ENCODE measurements at places on chromosomes 5 and 9.
A peak's percentile ranks its signal among the peaks of the same experiment; 100 is the strongest.

DNA sequence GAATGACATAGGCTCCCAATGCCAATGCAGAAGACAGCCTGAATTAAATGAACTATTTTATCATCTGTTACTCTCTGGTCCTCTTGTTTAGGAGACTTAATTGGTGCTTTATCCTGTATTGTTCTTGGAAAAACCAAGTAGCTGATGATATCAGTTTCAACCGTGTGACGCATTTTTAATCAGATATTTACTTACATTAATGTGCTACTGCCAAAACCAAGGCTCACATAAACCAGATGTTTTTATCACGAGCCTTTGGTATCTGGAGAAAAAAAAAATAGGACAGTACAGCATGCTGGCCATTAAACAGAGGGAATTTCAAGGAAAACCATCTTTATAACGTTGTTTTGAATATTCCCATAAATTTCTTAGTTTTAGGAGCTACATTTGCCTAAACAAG is 90.1 kb downstream of the ICE1 start:
- no peak for ATAC-seq

DNA sequence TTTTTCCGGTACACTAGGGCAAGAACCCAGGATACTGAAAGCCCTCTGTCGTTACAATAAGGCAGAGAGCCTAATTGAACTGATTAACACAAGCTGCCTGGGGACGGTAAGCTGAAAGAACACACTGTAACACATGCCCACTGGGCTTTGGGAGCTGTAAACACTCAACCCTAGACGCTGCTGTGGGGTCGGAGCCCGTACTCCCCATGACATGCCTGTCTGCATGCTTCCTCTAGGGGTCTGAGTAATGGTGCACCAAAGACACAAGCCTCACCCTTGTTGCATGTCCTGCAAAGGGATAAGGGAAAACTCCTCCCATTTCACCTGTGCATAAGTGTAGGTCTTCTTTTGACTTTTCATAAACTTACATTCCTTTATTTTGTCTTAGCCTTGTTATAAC is 194.0 kb downstream of the FBXL7 start:
- ATAC-seq, result no peak

- no peak for ATAC-seq
These were observed 27.4 kb downstream of the RCL1 start for GRCh38 chr9:4820168-4820567.

DNA sequence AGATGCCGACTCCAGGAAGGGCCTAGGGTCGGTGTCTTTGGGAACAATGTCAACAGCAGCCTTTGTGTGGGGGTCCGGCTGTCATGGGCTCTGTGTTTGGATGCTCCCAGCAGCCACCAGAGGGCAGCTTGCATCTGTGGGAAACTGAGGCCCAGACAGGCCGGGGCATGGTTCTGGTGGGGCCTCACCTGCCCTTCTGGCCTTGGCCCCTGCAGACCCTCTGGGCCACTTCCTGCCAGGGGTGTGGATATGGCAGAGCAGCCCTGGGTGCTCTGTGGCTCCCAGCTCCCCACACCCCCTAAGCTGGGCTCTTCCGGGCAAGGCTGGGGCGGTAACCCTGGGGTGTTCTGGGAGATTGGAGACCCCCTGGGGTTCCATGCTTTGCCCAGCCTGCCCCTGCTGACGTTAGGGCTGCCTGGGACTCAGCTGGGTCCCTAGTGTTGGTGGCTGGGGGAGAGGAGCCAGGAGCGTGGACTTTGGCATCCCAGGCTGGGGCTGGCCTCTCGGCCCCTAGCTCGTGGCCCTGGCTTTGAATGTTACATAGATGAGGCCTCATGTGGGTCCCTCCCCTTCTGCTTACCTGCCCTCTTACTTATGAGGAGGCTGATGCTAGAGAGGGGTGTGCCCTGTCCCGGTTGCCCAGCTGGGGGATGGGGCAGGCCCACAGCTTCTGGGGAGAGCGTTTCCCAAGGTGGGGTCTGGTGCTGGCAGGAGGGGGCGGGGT is 38.3 kb downstream of the RXRA start:
- ATAC-seq, result no peak

DNA sequence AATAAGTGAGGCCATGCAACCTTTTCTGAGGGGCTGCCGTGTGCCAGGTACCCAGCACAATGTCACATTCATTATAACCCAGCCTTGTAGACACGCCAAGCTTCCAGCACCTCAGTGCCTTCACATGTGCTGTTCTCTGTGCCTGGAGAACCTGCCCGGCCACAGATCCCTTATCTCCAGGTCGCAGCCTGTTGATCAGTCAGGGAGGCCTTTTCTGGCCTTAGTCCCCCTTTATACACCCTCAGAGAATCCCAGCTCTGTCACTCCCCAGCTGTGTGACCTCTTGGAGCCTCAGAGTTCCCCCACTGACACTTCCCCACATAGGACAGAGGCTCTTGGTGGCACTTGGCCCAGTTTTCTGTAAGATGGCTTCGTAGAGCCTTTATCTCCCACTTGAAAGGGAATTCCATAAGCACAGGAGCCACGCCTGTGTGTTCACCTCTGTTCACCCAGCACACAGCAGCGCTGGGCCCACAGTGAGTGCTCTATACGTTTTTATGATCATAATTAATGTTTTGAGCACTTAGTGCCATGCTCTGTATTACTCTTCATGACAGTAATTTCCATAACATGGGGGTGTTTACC is 38.7 kb downstream of the NEURL1B start:
- ATAC-seq, result no peak

DNA sequence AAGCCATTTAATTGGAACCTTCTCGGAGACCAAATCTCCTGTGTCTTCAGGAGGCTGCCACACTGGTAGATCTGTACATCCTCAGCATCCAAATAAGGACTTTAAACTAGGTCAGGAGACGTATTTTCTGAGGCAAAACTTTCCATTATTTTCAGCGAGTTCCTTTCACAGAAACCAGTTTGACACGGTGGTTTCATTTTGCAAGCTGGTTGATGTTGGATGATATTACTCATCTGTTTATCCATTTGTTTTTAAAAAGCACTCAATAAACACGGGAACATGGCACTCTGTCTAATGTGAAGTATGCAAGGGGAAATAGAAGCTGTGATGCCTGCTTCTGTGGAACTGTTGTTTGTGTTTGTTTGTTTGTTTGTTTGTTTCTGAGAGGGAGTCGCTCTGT is 199.6 kb downstream of the ERCC6L2 start:
- ATAC-seq, result no peak

DNA sequence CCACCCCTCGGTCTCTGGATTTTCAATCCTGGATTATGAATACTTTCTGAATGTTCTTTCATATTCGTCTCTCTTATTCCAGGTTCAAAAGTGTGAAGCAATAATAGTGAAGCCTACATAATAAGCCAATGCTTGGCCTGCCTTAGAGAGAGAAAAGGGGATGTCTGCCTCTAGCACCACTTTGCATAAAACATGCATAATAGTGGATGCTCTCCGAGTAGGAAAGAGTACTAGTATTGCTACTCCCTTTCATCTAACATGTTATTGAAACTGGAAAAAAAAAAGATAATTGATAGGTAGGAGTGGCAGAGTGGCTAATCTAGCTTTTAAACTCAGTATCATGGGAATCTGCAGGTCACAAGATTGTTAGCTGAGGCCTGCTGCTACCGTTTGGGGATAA is 158.1 kb downstream of the SPATA31D1 start:
- ATAC-seq, result no peak

DNA sequence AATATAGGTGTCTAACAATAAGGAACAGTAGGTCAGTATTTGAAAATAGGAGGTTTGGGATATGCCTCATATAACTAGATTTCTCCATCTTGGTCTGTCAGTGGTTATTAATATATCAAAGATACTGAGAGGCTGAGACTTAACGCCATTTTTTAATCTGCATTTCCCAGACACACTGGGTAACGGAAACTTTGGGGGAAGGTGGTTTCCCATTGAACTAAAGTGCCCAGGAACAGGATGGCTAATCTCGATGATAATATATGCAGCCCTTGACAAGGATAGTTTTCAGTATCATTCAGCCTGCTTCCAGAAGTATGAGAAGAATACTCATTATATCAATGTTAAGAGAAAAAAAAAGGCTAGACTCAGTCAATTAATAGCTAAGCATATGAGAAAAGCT is 30.7 kb downstream of the EFNA5 start:
- ATAC-seq, result no peak

DNA sequence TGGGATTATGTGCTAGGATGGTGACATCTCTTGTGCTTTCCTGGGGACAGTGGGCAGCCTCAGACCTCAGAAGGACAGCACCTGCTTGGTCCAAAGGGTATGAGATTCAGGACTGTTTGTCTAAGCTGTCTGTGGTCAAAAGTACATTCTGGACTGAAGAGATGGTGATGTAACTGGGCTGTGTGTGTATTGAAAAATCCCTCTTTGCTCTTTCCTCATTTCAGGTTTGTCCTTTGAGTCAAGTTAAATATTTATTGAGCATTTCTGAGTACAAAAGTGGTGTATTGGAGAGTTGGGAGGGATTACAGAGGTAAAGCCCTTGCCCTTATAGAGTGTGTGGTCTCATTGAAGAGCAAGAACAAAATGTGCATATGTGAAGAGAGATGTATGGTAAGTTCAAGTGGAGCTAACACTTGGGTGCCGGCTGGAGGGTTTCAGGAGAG is 46.7 kb downstream of the RCL1 start:
- no peak for ATAC-seq

GRCh38 chr9:136199391-136200288 is 5.3 kb downstream of the LHX3 start:
- no peak for ATAC-seq

GRCh38 chr5:101942321-101942882 is 353.7 kb downstream of the SLCO4C1 start:
- ATAC-seq, result no peak

DNA sequence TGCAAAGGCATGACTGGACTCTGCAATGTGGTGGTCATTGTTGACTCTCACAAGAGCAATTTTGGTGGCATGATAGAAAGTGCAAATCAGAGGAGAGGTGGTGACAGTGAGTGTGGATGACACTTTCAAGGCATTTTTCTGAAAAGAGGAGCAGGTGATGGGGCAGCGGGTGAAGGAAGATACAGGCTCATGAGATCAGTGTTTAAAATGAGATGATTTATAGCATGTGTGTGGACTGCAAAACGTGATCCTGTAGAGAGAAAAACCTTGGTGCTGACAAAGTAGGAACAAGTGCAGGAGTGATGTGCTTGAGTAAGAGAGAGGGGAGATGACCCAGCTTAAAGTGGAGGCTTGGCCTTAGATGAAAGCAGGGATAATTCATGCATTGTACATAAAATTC is 171.2 kb upstream of the PPP2R2B start:
- no peak for ATAC-seq

GRCh38 chr9:38278457-38278856 is 114.0 kb upstream of the ALDH1B1 start:
- no peak for ATAC-seq

DNA sequence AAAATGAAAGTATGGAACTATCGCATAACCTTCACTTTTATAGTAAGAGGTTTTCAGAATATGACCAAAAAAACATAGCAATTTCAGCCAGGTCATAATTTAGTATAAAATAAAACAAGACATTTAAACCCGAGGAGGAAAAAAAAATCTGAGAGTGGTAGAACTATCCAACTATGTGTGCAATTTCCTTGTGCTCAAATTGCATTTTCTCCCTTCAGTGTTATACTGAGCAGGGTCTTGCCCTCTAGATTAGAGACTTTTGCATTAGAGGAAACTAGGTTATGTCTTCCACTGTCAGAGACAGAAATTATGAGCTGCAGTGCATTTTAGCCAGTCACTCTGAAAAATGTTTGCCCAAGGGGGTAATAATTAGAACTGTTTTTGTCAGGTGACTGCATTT is 330.6 kb downstream of the NR2F1-AS1 start:
- ATAC-seq, result no peak

DNA sequence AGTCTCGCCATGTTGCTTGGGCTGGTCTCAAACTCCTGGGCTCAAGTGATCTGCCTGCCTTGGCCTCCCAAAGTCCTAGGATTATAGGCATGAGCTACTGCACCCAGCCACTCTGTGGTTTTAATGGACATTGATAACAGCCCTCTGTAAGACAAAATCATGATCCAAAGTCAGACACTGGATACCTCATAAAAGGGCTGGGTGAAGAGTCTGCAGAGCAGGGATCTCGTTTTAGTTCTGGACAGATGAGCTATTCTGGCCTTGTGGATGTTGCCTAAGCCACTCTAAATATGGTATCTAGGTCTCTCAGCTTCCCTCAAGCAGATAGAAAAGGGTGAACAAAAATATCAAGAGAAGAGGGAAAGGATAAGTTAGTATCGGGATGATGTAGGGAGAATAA is 133.4 kb upstream of the OSMR start:
- ATAC-seq, result no peak

DNA sequence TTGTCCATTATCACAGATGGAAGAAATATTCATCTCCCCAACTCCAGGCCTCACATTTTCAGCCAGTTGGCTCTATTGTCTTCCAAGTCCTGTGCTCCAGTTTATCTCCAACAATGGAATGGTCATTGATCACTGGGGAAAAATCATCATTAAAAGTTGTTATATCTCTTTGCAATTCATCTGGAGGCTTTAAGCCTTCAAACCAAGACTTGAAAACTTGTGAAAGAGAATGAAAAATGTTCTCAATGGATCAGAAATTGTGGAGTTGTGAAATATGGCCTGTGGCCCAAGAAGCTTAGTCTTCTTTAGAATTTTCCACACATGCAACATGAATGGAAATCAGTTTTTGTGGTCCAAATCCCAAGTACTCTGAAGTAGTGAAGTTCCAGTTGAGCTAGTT is 569.6 kb downstream of the EBF1 start:
- ATAC-seq, result peak; percentile 47

DNA sequence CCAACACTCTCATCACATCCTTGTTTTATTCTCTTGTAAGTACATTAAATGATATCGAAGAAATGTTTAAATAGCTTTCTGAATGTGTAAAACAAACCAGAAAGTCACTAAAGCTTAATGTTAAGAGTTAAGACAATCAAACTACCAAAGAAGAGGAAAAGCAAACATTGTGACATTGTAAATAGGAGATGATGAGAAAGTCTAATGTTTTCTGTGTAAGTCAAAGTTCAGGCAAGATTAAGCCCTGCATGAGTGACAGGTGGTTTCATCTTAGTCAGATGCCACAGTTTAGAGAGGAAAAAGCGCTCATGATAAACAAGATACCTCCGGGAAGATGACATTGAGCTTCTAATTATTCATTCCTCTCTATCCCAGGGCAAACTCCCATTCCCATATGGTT is 50.9 kb upstream of the PHYKPL start:
- ATAC-seq, result no peak

DNA sequence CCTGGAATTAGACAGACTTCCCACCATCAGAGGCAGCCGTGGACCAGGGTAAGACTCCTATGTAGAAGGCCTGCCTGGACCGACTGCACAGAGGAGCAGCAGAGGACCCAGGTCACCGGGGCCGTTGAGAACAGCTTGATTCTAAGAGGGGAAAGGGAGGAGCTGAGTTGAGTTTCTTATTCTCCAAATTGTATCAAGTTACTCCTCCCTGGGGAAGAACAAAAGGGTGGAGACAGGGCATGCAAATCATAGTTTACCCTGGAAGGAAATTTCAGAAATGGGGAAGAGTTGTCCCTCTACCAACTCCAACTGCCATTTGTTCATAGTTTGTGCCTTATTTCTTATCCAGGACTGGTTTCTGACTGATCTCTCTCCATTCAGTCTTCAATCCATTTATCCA is 20.9 kb upstream of the SLC31A2 start:
- no peak for ATAC-seq

Data from gastroesophageal sphincter (tissue), 4 donors.